ENCODE measurements at places on chromosomes 16 and 17. TPM values are rescaled to one million over a fixed set of nuclear protein-coding genes. Genes with fewer than 3 reads are reported as not detected.

- peak; percentile 54 for DNase-seq
These were observed 11.7 kb upstream of the SEC14L1 start for GRCh38 chr17:77128896-77129567.

GRCh38 chr17:82000803-82001570, 21.7 kb downstream of the CENPX start:
- no peak for DNase-seq

- peak; percentile 3 for DNase-seq
These were observed 1.2 kb downstream of the ATMIN start for GRCh38 chr16:81036751-81037350.

GRCh38 chr16:81155769-81156168, 59.6 kb upstream of the GCSH start:
- DNase-seq = no peak

DNA sequence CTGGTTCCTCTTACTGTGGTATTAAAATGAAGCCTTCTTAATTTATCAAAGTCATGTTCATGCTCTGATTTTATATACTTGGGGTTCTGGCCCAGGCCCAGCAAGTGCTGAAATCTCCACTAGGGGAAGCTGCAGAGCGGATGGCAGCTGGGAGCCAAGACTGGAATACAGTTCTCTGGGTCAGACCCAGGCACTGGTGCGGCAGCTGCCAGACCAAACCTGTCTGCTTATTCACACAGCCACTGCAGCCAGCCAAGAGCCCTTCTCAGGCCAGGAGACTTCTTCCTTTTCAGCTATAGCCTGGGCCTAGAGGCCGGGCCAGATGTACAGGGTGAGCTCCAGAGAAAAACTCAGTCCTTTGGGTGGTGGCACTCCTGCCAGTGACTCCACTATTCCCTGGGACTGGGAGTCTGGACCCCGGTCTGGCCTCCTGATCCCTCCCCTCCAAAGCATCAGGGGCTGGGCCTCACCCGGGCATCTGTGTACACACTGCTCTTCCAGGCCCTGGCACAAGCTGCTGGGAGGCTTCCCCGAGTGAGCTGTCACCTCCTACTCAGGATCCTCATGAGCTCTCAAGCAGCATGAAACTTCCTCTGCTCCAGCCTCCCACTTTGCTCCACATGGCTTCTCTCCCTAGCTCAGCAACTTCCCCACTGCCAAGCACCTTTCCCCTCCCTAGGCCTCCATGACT, 24.4 kb downstream of the ATP6V0D1 start:
- DNase-seq = peak; percentile 73

FBF1 gene
- 6.8 TPM for polyA plus RNA-seq

GRCh38 chr16:67016143-67016542, 12.8 kb upstream of the CBFB start:
- no peak for DNase-seq

DNA sequence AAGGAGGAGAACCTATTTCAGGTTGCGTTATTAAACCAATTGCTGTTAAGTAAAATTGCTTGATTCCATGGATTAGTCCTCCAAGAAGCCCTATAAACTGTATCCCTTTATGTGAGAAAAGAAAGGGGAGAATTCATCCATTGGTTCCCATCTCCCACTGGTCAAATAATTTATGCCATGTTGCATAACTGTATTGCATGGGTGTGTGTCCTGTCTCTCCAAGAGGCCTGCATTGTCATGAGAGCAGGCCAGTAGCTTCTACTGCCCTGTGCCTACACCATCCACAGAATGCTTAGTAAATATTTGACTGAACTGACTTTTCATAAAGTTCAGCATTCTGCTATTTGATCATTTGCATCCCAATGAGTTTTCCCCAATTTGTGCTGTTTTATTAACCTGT, 11.7 kb upstream of the TOB1 start:
- DNase-seq = no peak

ADAD2 gene
- polyA plus RNA-seq = 1.4 TPM

- DNase-seq = peak; percentile 92
These were observed 1.5 kb downstream of the COL1A1 start for GRCh38 chr17:50199803-50200456.

SMCR8 gene
- polyA plus RNA-seq = 9.9 TPM

- DNase-seq = no peak
These were observed 37.5 kb upstream of the DHX40 start for GRCh38 chr17:59527931-59528330.

Measured in hindlimb muscle (tissue), 1 donor.